Cardiac muscle cell (in vitro differentiated cells and primary cell): ENCODE measurements at places on chromosomes 12 and 14.
A peak's percentile ranks its signal among the peaks of the same experiment; 100 is the strongest.

- peak; percentile 84 for DNase-seq
These were observed 44.5 kb downstream of the KDM2B start for GRCh38 chr12:121536054-121536898.

DNA sequence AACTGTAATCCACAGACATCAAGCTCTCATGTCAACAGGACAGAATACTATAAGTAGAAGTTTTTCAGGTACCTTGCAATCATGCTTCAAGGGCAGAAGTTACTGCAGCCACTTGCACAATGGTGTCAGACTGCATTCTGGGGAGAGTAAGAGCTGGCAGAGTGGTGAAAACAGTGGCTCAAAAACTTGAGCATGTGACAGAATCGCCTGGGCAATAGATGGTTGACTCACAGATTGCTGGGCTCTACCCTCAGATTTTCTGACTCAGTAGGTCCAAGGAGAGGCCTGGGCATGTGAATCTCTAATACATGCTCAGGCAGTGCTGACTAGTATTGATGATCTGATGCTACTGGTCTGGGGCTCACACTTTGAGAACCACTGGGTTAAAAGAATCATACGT is 187.8 kb downstream of the TBX5 start:
- DNase-seq = no peak

DNA sequence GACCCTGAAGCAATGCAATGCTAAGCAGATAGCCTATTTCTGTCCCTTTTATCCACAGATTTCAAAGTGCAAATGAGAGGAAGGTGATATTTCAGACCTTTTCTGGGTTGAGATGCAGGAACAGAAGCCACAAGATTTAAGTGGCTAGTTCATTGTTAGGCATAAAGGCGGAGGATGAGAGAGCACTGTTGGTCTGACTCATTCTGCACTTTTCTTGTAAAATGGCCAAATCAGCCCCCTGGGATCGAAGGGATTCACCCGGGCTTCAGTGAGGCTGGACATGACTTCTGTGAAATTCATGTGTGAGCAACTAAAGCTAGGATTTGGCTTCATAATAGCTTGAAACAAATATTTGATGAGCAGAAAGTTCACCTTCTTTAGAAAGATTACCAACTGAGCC is 101.9 kb upstream of the OVCH1 start:
- DNase-seq = peak; percentile 71

DNA sequence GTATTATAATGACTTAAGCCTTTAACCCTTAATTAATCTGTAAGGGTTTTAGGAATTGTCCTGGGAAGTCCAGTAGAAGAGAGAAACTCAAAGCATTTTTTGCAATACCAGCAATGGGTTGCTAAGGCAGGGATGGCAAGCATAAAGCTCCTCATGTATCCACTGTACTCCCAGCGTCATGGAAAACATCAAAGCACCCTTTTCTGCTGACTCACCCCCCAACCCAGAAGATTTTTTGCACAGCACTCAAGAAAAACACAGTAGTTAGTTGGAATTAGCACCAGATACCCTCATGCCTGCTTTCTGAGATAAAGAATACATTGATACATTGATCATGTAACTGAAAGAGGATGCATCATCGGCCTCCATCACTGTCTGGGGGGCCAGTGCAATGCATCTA is 199.1 kb upstream of the CNOT2 start:
- no peak for DNase-seq

GRCh38 chr14:59332727-59333126 is 132.5 kb downstream of the GPR135 start:
- peak; percentile 76 for DNase-seq

GRCh38 chr12:17918013-17918412 is 172.0 kb downstream of the RERGL start:
- DNase-seq = no peak

DNA sequence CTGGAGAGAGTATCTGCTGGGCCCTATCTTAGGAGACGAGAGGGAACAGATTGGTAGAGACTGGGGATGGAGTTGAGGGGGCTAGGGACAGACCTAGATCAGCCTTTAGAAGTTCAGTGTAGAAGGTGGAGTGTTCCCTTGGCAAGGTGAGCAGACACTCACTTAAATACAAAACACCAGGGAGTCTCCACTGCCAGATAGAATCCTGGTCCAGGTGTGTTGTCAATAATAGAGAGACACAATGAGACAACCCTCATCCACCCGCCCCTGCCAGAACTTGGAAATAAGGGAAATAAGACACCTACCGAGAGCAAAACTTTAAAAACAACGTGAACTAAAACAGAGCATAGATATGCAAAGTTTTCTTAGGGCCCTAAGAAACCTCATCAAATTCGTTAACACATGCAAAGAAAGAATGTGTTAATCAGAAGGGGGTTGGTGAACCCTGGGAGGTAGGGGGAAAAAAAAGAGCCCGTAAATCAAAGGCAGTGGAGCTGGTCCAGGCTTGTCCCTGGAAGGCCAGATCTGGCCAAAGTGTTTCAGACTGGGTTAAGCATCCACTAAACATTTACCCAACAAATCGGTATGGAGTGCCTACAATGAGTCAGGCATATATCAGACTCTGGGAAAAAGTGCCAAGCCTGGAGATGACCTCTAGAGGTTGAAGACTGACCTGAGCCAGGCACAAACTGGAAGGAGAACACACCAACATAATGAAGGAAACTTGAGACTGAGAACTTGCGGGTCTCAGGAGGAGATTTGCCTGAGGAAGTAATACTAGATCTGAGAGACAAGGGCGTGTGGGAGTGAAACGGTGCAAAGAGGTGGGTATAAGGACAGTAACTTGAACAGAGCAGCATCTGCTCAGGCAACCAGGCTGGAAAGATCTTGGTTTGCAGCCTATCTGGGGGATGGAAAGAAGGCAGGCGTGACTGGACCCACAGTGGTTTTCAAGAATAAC is 37.0 kb upstream of the OTX2 start:
- DNase-seq = no peak

GRCh38 chr12:109999983-110000505 is 814 bp downstream of the ANKRD13A start:
- DNase-seq = peak; percentile 19

GRCh38 chr12:130153803-130154202 is 8.5 kb upstream of the FZD10 start:
- DNase-seq = no peak

- DNase-seq = no peak
These were observed 116.1 kb upstream of the ATF7IP start for GRCh38 chr12:14249368-14249767.

GRCh38 chr12:63238892-63239291 is 87.9 kb upstream of the AVPR1A start:
- DNase-seq = no peak

- DNase-seq = peak; percentile 58
These were observed 234.0 kb downstream of the ETNK1 start for GRCh38 chr12:22858849-22859570.

DNA sequence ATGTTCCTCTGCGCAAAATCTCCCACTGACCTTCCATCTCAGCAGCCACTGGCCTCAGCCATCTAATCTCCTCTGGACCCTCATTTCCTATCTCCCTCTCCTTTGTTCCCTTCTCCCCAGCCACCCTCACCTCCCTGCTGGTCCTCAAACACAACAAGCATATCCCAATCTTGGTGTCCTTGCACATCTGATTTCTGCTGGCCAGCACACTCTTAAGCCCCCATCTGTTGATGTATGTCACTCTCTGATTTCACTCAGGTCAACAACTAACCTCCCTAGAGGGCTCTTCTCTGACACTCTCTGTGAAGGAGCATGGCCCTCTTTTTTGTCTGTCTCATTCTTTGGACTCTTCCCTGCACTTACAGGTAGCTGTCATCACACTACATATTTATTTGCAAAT is 25.6 kb downstream of the PPM1H start:
- no peak for DNase-seq

DNA sequence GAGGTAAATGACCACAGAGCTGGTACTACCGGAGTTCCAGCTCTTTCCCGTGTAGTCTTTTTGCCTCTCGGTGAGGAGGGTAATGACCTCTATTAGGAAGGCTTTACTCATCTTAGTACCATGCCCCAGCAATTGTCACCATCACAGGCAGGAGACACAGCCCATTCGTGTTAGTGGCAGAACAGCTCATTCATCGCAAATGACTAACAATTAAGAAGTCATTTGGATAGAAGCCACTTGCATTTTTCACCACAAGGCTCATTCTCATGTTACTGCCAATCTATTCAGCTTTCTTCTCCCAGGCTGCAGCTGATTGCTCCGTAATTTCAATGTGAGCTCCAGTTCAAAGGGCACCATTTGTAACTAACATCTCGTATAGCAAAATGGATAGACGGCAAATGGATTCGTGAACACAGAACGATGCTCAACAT is 718.8 kb upstream of the TMEM132C start:
- DNase-seq = no peak

DNA sequence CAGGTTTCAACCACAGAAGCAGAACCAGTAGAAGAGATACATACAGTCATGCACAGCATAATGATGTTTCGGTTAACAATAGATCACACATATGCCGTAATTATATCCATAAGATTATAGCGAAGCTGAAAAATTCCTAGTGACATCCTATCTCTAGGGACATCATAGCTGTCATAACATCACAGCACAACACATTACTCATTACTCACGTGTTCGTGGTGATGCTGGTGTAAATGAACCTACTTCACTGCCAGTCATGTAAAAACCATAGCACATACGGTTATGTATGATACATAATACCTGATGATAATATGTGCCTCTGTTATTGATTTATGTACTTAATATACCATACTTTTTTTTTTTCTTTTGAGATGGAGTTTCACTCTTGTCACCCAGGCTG is 44.7 kb downstream of the KLRG1 start:
- no peak for DNase-seq

DNA sequence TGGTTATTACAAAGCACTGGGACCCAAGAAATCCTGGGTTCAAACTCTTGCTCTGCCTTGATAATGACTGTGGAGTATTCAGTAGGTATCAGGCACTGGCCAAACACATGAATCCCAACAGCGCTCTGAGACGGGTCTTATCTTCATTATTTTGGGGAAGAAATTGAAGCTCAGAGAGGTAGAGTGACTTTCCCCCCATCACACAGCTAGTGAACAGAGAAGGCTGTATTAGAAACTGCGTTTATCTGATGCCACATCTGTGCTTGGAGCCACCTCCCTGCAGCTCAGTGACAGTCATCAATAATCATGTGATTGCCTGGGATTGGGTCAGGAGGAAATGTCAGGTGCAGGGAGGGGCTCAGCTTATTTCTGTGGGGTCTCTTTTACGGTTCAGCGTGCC is 225.4 kb upstream of the LHX5 start:
- DNase-seq = no peak

GRCh38 chr12:76560086-76560491 is 518 bp upstream of the OSBPL8 start:
- DNase-seq = no peak

DNA sequence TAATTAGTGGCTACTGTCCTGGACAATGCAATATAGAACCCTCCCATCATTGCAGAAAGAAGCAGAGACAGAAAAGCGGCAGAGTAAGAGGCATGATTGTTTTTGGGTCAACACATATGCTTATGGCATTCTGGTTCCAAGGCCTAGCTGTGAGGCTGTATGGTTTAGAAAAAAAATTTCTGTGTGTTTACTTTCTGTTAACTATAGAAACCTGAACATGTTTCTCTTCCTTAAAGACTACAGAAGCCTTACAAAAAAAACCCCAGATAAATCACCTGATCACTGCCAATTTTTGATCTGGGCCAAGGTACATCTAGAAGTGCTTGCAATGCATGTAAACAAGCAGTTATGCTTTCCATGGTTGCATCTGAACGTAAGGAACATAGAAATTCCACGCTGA is 100.0 kb upstream of the HECTD1 start:
- no peak for DNase-seq

GRCh38 chr14:101111620-101112290 is 208.2 kb upstream of the RTL1 start:
- no peak for DNase-seq

- DNase-seq = peak; percentile 84
These were observed 8.8 kb upstream of the SP7 start for GRCh38 chr12:53344824-53345485.

GRCh38 chr12:2300886-2301285 is 248.1 kb downstream of the CACNA1C start:
- no peak for DNase-seq

- DNase-seq = peak; percentile 99
These were observed 411 bp upstream of the NCOR2 start for GRCh38 chr12:124567673-124568373.

DNA sequence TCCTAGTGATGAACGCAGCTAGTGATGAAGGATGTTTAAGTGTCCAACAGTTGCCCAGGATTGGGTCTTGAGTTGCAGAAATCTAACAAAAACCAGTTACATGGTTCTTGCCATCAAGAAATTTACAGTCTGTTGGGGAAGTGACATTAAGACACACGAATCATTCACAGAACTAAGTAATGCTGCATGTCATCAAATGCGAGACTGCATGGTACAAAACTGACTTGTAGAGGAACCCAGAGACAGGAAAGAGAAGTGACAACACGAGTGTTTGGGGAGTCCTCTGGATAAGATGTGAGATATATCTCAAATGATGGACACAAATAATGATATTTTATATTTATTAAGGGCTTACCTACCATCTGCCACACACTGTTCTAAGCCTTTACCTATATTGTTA is 6.1 kb upstream of the SYNE3 start:
- no peak for DNase-seq

GRCh38 chr12:123828854-123829547 is 66.9 kb downstream of the DNAH10 start:
- no peak for DNase-seq

DNA sequence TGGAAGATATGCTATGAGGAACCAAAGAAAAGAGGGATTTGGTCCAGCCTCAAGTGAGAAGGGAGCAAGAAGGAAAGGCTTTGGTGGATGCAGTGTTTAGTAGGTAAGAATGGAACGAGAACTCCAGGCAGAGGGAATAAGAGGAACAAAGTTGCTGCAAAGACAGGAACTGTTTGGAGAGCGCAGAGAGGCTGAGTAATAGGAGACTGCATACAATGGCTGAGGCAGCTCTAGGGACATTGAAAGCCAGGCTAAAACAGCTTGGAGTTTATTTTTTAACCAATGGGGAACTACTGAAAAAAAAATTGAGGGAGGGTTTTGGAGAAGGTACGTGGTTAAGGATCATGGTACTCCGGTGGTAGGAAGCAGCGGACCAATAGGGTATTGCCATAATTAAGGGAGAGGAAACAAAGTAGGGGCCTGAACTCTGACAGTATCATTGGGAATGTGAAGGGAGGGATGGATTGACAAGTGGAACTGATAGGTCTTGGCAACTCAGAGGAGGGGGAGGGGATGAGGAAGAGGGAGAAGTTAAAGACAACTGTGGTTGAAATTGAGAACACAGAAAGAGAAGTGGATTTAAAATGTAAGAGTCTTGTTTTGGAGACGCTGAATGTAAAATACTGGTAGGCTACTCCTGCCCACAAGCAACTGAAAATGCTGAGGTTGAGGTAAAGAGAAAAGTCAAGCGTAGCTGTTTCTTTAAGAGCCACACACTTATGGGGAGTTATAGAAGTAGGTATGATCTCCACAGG is 4.8 kb downstream of the ASCL4 start:
- DNase-seq = no peak

- DNase-seq = no peak
These were observed 370.6 kb upstream of the PRICKLE1 start for GRCh38 chr12:42960087-42960527.

DNA sequence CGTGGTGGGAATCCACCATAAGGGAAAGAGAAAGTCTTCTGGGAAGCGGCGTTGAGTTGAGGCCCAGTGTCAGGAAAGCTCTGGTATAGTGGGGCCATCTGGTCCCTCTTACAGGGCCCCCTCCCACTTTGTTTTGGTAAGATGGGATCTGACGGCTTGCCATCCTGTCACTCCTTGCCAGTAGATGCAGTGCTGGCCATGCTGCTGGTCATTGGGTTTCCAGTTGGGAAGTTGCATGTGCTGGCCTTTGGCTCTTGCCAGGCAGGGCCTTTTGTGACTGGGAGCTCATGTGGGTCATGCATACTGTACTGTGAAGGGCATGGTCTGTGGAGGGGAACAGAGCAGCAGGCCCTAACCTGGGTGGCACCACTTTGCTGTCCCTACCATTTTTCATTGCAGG is 3.8 kb downstream of the TRAF3 start:
- no peak for DNase-seq
